8988T (cell line): ENCODE measurements at places on chromosomes 5 and 9.

DNA sequence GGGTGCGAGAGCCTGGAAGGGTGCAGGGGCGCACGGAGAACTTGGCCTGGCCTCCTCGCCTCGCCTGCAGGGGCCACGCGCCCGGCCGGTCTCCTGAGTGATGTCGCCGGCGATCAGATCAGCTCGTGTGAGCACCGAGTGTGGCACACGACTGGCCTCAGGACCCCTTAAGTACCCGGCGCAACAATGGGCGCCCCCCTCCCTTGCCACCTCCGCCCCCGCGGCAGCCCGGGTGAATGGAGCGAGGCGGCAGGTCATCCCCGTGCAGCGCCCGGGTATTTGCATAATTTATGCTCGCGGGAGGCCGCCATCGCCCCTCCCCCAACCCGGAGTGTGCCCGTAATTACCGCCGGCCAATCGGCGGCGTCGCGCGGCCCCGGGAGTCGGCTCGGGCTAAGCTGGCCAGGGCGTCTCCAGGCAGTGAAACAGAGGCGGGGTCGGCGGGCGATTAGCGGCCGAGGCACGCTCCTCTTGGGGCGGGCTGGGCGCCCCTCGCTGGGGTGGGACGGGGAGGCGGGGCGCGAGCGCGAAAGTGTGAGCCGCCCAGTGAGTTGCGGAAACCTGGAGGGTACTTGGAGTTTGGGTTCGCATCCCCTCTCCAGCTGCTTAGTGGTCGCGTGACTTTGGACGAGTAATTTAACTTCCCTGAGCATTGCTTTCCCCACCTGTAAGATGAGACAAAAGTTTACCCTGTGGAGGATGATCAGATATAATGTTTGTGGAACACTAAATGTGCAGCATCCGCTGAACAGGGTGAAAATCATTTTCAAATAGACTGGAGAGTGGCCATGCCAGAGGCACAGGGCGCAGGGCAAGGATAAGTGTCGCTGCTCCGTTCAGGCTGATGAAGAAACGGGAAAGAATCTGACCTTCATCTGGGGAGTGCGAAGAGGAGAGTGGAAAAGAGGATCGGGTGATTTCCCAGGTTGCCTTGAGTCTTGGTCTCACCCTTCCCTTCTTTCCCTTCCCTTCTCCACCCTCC, at the start of gene NEUROG1:
TSS of gene NEUROG1 (minus strand) at position 145 of the 982 bp plus-strand sequence. CDS start 274 bp downstream, outside the sequence.
- no peak for DNase-seq

GRCh38 chr5:3595006-3595961, at the start of gene IRX1:
Gene IRX1 (plus strand): TSS chr5:3595832. CDS start chr5:3596106, 274 bp downstream.
- DNase-seq = peak; percentile 61

GRCh38 chr5:151095341-151096000, 14.6 kb upstream of the TNIP1 start:
- DNase-seq = no peak

GRCh38 chr9:127786773-127787104, 905 bp downstream of the CDK9 start:
- DNase-seq = no peak

GRCh38 chr5:16464664-16465543, 696 bp downstream of the ZNF622 start:
- no peak for DNase-seq

- DNase-seq = no peak
Measured at GRCh38 chr5:150303070-150303615, 438 bp upstream of the ARSI start.

DNA sequence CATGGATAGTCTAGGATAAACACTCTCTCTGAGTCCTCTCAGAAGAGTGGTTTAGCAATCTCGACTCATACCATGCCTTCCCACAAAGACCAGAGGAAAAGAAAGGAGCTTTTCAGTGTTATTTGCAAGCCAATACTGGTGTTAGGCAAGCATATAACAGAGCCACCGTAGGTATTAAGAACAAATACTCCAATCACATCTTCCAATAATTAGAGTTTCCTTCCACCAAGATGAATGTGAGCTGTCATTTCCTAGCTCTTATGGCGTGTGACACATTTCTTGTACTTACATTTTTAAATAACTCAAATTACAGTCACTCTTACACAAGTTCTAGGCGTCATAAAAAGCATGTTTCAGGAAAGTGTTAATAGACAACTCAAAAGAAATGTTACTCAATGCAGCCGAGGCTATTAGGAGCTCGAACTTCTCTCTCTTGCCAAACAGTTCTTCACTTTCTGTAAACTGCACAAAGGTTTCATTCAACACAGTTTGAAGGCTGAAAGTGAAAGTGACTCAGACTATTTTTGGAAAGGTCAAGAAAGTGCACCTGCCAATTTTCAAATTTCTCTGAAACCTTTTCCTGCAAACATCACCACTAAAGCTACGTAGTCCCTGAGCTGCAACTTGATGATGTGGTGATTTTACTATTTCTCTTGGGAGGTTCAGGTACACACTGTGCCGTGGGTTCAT, 153.8 kb downstream of the AUH start:
- no peak for DNase-seq

DNA sequence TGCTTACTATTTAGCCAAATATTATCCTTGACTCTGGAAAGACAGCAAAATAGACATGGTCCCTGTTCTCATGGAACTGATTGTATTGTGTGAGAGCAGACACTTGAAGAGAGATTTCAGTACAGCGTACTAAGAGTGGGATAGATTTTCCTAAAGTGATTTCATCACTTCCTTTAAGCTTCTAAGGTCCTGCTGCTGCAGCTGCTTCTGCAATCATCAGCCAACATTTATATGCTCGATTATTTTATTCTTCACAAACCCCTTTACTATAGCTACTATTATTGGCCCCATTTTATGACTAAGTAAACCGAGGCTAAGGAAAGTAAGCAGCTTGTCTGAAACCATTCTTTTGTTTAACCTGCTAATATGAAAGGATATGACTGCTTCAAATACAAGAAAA, 137.7 kb downstream of the SPATA31D1 start:
- no peak for DNase-seq

GRCh38 chr5:103446813-103447212, 115.8 kb downstream of the NUDT12 start:
- DNase-seq = no peak

DNA sequence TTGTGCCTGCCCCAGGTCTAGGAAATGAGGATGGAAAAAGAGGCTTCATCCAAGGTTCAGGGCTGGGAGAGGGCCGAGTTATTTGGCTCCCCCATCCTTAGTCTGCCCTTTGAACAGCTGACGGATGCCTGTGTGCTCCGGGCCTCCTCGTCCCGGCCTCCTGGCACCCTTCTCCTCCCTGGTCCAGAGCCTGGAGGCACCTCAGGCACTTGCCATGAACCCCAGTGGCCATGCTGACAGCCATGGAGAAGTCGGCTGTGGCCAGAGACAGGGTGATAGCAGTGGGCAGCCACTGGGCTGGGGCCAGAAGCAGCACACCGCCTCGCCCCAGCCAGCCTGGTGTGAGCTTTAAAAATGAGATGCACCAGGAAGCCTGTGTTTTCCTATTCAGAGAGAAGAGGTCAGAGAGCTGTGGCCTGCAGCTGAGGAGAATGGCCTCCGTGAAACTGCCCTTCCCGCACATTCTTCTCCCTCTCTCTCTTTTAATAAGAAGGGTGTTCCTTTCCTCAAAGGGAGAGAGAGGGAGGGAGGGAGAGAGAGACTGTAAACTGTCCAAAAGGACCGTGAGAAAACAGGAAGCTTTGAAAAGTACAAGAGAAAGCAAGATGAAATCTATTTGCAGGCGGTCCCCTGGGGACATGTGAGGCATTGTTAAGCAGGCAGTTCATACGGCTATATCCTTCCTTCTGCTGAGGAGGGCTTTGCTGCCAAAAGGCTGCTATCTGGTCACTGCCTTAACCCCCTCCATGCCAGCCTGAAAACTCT, 55.3 kb downstream of the ZNF366 start:
- no peak for DNase-seq

DNA sequence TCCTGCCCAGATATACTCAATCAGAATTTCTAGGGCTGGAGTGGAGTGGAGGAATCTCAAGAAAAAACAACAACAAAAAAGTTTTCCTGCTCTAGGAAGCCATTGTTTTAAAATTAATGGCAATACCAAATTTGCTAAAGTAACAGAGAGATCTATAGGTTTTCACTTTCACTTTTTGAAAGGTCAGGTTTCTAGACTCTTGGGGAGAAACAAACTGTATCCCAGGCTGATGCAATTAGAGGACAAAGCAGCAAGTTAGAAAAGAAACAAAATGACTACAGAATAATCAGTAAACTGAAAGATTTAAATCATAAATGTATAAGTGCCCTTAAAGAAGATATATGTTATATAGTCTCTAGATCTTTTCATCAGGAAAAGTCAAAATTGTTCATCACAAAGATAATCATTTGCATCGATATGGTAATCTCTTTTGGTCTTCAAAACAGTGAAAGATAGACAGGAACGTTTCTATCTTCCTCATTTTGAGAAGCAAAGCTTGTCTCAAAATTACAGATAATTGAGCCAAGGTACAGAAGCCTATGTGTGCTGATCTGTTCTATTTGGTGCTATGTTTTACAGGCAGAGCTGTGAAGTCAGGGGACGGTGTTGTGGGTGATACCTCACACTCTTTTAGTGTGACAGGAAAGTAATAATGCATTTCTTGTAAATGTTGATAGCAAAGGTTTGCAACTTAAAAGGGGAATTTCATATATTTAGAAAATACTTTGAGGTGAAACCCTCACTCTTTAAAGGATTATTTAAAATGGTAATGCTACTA, 1746.6 kb upstream of the C9orf72 start:
- DNase-seq = no peak

DNA sequence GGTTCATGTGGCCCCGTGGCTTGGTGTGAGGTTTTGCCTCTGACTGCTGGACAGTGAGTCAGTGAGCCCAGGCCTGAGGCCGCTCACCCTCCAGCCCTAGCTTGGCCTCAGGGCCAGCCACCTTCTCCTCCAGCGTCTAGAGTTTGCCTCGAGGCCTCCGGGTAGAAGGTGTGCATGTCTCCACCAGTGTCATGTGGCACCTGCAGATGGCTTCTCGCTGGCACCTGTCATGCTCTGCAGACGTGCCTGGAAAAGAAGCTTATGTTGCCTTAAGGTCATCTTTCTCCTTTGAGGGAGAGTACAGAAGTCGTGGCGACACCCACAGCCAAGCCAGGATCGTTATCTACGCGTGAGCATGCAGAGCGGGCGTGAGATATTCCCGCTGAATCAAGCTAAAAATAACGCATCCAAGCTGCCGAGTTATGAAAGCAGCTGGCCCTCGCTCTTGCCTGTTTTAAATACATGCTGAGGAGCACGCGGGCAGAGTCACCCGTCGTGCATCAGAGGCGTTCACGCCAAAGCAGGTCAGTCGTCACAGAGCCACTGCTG, 79.7 kb upstream of the FCN2 start:
- no peak for DNase-seq

- no peak for DNase-seq
Measured at GRCh38 chr9:123867034-123867433, 62.9 kb downstream of the DENND1A start.

DNA sequence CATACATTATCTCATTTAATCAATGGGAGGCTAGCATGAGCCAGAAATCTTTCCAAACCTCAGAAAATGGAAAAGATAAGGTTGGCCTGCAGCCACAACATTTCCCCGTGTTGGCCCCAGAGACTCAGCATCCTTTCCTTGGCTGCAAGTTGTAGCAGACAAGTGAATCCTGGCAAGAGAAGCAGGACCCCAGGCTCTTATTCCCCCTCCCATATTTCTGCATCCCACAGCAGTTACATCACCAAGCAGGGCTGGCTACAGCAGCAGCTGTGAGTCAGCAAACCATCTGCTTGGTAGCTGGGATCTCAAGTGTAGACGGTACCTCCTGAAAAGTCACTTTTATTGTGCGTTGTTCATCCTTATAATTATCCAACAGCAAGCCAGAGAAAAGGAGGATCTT, 212.4 kb downstream of the GNA14 start:
- DNase-seq = no peak

- no peak for DNase-seq
Measured at GRCh38 chr9:16106021-16106571, 553.3 kb downstream of the CCDC171 start.

GRCh38 chr5:80569961-80570786, at the start of gene ANKRD34B:
Gene ANKRD34B (minus strand): TSS chr5:80570280. CDS start chr5:80560019, 10,261 bp downstream.
- peak; percentile 83 for DNase-seq

DNA sequence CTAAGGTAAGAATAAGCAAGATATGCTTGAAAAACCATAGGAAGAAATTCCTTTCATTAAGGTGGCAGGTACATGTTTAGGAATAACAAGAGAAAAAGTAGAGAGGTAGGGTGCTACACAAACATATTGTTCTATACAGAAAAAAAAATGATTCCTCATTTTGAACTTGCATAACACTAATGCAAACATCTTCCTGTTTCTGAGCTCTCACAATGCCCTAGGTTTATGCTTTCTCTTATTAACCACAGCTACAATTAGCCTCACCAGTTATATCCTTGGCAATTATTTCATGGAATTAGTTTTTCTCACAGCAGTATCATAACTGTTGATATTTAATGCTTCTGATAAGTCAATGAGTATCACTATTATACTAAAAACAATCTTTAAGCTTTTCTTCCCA, 20.7 kb downstream of the CEMIP2 start:
- DNase-seq = no peak

GRCh38 chr5:79931409-79931808, 59.7 kb downstream of the MTX3 start:
- no peak for DNase-seq

DNA sequence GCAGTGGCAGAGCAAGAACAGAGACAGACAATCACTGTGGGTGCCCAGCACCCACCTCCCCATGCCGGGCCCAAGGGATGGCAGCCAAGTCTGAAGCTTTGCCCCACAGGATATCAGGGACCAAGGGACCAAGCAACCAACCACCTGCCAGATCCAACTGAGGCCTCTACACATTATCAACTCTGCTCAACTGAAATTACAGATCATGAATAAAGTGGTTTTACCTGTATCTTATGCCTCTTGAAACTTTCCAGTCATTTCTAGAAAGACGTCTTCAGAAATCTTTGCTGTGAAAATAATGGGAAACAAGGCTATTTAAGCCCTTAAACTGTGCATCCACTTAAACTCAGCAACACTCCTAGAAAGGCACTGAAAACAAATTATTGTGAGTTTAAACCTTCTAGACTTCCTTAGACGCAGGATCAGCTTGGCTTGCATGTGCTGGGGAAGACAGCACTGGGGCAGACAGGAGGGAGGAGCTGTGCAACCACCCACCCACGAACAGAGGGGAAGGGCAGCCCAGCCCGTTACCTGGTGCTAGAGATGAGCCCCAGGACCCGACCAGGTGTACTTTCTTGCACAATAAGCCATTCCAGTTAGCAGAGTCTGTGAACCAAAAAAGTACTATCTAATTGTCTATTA, 80.0 kb downstream of the SEMA4D start:
- DNase-seq = no peak

GRCh38 chr5:9269014-9269413, 276.9 kb downstream of the SEMA5A start:
- no peak for DNase-seq

DNA sequence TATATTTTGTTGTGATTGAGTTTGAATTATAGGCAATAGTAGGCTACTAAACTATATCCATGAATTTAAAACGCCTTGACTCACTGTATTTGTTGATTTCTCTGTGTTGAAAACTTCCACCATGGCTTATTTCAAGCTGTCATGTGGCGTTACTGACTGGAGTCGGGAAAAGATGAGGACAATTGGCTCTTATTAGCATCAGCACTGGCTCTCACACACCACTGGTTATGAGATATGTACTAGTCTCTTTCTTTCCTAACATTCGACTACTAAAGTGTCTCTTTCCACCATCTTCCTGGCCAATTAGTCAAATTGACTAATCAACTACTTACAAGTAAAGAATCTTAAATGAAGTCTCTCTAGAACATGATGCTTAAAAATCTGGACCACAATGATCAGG, 9.1 kb upstream of the DAB2 start:
- no peak for DNase-seq

- no peak for DNase-seq
Measured at GRCh38 chr5:126437721-126438120, 14.5 kb downstream of the GRAMD2B start.
